Activated T-cell treated with anti-CD3 and anti-CD28 coated beads for 48 hours (primary cell): ENCODE measurements at places on chromosomes 16 and 17.
A peak's percentile ranks its signal among the peaks of the same experiment; 100 is the strongest.

- DNase-seq, result no peak
Measured at GRCh38 chr16:30351586-30352419, 3.3 kb downstream of the CD2BP2 start.

- DNase-seq, result no peak
Measured at GRCh38 chr17:40548982-40549685, 16.1 kb downstream of the CCR7 start.

DNA sequence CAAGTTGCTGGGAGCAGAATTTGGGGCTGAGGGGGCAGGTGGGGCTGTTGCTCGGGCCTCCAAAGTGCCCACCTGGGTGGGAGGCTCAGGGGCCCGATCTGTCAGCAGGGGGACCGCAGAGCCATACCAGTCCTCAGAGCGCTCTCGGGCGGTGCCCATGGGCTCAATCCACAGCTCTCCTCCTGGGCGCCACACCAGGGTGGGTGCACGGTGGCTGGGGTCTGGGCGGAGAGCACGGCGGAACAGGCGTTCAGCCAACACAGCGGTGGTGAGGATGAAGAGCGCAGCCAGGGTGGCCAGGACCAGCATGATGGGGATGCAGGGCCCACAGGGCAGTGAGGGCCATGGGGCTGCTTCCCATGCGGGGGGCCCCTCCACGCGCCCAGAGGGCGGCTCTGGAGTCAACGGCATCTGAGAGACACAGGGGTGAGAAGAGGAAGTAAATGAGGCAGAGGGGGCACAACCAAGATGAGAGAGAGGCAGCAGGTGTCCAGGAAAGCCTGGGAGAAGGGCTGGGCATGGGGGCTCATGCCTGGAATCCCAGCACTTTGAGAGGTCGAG is 1.2 kb downstream of the C16orf54 start:
- DNase-seq, result no peak

DNA sequence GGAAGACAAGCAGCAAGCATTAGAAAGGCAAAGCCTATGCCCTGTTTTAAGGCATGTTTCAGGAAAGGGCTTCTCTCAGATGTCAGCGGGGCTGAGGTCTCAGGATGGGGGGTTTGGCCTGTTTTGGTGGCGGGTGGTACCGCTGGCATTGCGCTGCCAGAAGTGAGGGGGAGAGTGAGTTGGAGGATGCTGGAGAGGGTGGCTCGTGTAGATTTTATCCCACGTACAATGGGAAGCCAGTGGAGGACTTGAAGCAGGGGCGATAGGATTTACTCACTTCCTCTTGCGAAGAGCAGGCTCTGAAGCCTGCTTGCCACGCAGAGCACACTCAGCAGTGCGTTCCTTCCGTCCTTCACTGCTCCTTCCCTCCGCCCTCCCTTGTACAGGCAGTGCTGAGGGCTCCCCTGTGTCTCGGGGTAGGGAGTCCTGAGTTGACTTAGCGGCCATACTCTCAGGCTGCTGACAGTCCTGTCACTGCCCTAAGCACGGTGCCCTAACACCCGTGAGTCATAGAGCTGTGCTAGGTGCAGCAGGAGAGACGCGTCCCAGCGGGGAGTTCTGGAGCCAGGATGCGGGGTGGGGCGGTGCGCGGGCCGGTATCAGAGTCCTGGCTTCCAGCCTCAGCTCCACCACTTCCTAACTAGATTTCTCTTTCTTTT is 113.1 kb downstream of the SNX29 start:
- DNase-seq, result peak; percentile 39

GRCh38 chr17:10109146-10109545 is 89.3 kb downstream of the GAS7 start:
- DNase-seq, result no peak

DNA sequence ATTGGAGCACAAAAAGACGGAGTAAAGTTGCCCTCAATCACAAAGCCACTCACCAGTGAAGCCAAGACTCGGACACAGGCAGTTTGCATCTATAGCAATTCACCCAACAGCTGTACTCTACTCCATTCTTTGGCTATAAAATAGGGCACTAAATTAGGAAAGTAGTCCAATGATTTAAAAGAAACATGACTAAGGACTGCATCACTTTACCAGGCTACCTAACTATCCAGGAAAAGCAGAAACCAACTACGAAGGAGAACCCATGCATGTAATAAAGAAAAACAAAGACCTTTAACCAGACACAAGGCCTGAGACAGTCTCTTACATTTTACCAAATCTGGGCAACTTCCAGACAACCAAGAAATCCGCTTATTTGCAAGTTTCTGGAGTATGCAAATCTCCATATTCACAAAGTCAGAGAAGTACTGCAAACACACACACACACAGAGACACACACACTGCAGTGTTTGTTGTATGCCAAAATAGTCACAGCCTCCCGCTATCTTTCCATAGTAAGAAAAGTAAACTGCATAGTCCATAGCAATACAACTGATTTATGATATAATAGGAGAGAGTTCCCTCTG is 59.8 kb downstream of the CDH11 start:
- DNase-seq, result no peak

DNA sequence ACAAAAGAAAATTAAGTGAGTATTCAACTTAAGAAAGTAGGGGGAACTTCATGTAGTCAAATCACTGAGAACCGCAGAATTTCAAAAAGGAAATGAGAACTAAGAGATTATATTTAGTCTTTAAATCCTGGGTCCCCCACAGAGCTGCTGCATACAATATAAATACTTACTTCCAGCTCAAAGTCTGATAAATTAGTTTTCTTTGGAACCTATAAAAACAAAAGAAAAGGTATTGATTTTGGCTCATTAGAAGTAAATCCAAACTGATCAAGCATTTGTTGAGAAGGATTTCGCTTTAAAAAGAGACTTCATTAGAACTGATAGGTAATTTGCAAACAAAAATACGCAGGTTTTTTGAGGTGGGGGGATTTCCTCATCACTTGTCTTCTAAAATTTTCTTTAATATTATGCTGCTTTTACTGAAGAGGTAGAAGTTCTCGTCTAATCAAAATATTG is 21.9 kb downstream of the PARN start:
- DNase-seq, result no peak

- no peak for DNase-seq
Measured at GRCh38 chr16:87951552-87952538, 611 bp downstream of the BANP start.
